Urinary bladder (tissue), 4 donors: ENCODE measurements at places on chromosomes 2 and 18. TPM values are rescaled to one million over a fixed set of nuclear protein-coding genes. Genes with fewer than 3 reads are reported as not detected.

MPP4 gene
- 0.69 TPM for total RNA-seq

DNA sequence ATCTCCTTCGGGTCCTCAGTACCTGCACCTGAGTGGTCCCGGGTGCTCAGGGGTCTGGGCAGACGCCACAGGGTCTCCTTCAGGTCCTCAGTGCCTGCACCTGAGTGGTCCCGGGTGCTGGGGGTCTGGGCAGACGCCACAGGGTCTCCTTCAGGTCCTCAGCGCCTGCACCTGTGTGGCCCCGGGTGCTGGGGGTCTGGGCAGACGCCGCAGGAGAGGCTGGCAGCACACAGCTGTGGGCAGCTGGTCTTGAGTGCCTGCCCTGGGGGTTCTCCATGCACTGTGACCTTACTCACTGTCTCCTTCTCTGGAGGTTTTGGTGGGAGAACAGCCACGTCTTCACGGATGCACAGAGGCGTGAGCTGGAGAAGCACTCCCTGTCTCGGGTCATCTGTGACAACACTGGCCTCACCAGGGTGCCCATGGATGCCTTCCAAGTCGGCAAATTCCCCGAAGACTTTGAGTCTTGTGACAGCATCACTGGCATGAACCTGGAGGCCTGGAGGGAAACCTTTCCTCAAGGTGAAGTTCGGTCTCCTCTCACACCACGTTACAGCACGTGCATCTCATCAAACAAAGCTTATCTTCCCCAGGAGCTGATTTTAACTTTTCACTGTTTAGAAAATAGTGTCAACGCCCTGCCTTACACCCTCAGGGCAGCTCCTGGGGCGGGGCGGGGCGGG, 82.6 kb downstream of the TPO start:
- DNase-seq = no peak

DNA sequence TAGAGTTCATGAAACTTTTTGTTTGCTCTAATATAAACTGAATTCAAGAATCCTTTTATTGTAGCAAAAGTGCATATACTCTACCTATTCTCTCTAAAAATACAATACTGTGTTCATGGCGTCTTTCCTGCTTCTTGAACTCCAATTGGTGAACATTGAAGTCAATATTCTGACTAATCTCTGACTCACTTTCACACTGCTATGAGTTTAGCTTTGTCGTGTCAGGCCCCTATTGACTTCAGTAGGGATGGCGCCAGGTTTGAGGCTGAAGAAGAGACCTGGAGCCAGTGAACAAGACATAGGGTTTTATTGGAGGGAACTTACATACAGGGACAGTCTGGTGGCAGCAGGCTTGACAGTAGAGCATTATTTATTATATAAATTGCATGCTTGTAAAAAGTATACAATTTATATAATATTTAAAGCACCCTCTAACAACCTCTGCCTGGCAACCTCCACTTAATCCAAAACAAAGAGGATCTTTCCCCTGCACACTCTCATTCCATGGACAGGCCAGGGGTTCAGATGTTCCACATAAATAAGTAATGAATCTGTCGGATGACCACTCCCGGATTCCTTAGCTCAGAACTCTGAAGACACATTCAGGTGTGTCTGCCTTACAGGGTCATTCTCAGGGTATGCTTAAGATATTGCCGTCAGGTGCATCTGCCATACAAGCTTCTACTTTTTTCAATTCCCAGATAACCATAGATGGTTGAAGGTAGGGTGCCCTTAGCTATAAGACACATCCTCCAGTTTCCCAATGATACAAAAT, 141.0 kb downstream of the CERS6 start:
- no peak for DNase-seq

DNA sequence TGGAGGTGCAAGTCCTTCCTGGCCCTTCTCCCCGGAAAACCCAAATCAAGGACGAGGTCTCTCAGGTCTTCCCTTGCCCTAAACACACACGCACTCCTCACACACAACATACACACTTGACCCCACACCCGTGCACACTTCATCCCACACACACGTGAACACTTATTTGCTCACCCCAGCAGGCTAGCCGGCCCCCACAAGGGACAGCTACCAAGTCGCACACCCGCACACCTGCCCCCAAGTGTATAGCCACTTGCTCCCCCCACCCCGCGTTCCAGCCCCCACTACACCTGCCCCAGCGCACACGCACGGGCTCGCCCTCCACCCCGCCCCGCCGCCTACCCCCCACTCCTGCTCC, 359 bp downstream of the TGFBRAP1 start:
- DNase-seq = no peak

DNA sequence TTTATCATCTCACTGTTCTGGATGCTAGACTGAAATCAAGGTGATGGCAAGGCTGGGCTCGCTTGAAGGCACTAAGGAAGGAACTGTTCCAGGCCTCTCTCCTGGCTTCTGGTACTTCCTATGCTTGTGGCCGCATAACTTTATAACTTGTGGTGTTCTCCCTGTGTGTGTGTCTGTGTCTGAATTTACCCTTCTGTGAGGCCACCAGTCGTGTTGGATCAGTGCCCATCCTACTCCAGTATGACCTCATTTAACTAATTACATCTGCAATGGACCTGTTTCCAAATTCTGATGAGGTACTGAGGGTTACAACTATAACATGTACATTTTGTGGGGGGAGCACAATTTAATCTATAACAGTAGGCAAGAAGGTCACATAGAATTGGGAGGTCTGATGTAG, 41.6 kb downstream of the LYPD6B start:
- DNase-seq = no peak

- DNase-seq = no peak
Observed at GRCh38 chr2:46114996-46115395, 182.2 kb upstream of the EPAS1 start.

GRCh38 chr2:120344976-120345581, 857 bp upstream of the INHBB start:
- no peak for DNase-seq

- DNase-seq = no peak
Observed at GRCh38 chr2:208565690-208566416, 159.3 kb downstream of the PTH2R start.

DNA sequence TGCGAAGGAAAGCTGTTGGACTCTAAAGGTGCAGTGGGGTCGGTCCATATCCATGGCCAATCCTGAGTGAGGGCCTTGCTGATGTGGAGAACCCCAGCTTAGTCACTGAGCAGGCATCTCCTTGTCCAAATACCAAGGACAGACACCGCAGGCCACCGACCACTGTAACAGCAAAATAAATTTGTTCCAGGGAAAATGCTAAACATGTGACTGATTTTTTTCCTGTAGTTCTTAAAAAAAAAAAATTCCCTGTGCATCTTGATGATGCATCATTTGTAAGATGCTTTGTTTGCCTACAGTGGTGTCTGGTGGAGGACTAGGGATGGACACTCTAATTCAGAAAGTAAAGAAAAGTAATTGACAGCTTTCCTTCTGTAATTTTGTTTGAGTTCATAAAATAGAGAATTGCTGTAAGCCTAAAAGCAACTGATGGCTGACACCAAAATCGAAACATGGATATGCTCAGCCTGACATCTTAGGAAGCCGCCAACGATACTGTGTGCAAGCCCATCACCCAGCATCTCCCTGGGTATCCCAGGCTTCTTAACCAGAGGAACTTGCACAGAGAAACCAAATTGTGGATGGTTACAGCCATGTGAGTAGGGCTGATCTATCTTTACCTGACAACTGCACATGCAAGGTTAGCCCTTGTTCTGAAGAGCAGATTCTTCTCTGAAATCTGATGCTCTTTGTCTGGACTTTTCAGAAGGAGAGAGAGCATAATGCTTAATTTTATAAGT, 188.6 kb downstream of the ARL4C start:
- no peak for DNase-seq

DNA sequence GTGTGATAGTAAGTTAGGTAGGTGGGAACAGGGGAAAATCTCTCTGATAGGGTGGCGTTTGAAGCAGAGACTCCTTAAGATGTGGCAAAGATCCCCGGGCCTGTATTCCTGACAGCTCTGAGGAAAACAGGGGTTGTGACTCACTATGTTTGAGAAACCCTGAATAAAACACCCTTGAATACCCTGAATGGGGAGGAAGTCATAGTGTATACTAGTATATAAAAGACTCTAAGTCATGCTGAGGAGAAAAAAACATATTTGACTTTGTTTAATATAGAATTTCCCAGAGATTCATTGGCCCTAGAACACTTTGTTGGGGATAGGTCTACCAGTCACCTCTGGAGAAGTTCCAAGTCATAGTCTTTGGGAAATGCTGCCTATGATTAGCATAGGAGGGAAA, 590.9 kb downstream of the IRS1 start:
- no peak for DNase-seq

- no peak for DNase-seq
Observed at GRCh38 chr2:108909275-108909823, 79.7 kb downstream of the EDAR start.

DNA sequence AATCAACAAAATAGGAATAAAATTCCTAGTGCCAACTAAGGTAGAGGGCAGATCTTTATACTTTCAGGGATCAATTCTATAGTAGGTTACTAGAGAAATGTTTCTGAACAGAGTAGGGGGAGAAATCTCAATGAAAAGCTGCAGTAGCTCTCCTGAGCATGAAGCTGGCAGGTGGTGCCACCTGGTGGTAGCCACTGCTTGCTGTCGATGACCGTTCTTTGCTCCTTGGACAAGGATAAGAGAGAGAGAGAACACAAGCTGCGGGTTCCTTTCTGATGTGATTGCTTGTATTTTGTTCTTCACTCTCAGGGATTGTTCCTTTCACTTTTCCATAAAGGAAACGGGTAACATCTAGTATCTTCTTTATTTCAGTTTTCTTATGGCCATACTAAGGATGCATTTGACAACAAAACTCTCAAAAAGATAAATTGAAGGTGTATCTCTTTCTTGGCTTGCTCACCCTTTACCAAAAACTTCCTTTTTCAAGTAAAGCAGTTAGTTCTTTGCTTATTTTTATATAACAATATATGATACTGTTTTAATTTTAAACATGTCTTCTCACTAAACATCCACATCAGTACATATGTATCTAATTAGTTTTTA, 18.6 kb upstream of the MRPL19 start:
- DNase-seq = no peak

- no peak for DNase-seq
Observed at GRCh38 chr18:8290913-8291312, 318.3 kb upstream of the RAB12 start.

DNA sequence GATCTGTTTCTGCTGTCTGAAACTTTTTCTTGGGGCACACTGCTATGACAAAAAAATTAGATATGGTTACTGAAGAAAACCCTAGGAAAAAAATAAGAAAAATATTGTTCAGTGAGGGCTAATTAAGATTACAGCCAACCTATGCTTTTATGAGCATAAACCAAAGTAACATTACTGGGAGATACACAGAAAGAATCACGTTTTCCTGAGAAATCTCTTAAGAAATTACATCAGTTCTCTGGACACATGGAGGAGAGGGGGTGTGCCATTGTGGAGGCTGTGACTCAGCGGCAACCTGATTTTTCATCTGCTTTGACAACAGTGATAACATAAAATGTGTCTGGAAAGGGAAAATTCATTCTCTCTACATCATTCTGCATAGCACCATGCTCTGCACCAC, 13.4 kb upstream of the NMI start:
- DNase-seq = no peak

- DNase-seq = no peak
Observed at GRCh38 chr2:211376410-211376809, 820.0 kb downstream of the CPS1 start.

GRCh38 chr18:13163167-13163927, 55.2 kb upstream of the LDLRAD4 start:
- DNase-seq = no peak
